ENCODE measurements at places on chromosomes 2 and 18.

- no peak for DNase-seq
These were observed 93.6 kb downstream of the SCN9A start for GRCh38 chr2:166282154-166282553.

- no peak for DNase-seq
These were observed 109.6 kb downstream of the PRELID3A start for GRCh38 chr18:12517142-12517825.

DNA sequence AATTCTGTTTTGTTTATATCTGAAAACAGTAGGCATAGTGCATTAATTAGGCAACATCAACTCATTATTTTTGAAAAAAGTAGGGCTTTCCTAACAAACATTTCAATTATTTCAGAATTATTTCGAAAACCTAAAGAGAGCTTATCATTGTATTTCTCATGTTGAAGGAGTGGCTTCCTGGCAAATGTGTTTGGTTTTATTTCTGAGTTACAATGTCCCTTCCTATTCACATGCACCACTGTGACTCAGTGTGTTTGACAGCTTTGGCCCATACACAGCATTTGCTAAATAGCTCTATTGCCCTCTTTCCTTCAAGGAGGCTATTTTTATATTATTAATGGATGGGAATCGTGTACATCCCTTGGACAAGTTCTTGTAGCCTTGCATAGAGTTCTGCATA, 205.9 kb downstream of the PTGR3 start:
- DNase-seq, result peak; percentile 2

DNA sequence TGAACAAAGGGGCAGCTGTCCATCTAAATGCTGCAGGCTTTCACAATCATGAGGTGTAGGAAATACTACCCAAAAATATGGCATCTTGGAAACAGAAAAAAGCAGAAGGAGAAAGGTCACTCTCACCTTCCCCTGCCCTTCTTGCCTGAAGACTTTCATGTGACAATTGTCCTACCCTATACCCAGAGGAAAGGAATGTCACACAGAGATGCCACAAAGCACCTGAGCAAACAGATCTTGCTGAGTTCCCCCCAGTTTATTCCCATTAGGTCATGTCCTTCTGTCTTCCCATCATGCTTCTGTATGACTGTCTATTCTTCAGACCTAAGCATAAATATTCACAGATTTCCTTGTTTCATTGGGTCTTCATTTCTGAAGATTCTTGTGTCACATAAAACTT, 116.6 kb upstream of the MSH6 start:
- no peak for DNase-seq

DNA sequence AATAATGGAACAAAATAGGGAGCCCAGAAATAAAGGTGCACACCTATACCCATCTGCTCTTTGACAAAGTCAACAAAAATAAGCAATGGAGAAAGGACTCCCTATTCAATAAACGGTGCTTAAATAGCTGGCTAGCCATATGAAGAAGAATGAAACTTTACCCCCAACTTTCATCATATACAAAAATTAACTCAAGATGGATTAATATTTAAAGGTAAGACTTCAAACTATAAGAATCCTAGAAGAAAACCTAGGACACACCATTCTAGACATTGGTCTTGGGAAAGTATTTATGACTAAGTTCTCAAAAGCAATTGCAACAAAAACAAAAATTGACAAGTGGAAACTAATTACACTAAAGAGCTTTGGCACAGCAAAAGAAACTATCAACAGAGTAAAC, 139.1 kb downstream of the DNAH7 start:
- no peak for DNase-seq

DNA sequence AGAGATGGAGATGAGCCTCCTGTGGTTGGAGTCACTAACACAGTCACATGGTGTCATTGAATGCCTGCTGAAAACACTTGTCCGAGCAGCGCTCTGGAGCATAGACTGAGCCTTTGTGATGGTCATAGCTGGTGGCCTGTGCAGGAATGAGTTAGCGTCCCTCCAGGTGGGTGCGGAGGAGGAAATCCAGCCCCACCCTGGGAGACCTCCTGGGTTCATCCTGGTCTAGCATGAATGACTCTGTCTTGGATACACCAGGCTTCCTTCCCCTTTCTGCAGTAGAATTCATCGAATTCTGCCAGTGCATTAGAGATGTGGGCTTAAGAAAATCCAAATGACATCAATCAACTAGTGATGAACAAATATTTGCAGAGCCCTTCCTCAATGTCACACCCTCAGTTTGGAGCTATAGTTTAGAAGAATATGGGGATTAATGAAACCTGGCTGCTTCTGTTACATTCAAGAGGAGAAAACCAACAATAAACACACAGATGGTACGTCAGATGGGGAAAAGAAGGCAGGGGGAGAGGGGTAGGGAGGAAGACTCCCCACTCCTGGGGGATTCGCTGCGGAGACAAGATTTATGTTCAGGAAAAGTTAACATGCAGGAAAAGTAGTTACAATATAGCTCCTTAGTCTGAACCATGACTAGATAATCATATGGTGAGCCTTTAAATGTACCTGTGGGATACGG, 136.7 kb downstream of the DDX1 start:
- no peak for DNase-seq

DNA sequence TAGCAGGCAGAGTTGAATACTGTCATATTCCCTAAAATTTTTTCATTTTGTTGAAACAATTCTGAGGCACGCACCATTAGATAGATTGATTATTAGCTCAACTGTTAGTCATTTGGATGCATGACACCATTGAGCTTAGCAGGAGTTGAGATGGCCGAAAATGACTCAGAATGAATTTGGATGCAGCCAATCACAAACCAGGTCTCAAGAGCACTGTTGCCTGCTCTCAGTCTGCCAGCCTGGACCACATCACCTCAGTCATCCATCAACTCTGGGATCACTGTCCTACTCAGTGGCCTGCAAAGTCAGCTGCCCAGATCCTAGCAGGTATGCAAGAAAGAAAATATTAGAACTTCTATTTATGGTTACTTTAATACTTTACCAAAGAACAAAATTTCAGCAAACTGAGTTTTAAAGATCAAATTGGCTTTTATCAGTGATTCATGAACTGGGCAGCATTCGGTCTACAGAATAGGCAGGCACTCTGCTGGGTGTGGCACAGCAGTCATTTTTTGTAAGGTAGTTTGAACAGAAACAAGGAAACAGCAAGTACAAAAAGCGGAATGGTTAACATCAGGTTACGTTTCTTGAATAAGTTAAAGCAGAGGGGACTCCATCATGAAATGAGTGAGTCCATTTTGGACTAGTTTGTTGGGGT, 152.7 kb upstream of the ARHGAP28 start:
- no peak for DNase-seq

GRCh38 chr2:99670768-99671734, 181.2 kb upstream of the REV1 start:
- DNase-seq, result no peak

DNA sequence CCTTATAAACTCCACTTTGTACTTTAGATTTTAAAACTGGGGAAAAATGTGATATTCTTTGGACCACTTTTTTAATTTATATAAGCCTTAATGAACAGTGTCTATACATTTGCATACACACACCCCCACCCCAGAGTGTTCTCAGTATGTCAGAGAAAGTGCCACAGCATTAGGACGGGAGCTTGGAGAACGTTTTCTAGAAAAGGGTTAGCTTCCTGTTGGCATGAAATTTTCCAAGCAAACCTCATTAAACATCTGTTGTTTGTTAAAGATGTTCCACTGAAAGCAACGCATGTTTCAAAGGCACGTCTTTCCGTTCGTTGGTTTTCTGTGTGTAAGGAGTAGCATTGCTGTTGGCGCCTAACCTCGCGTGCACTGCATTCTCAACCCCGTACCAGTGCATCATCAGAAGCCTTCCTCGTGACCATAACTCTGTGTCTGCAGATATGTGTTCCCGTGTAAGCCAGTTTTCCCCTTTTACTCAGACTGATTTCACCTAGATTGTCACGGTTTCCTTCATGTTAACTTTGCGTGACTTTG, 228.5 kb downstream of the ALPK2 start:
- peak; percentile 85 for DNase-seq

- DNase-seq, result peak; percentile 43
These were observed 139.6 kb downstream of the TWIST2 start for GRCh38 chr2:238987352-238987981.

DNA sequence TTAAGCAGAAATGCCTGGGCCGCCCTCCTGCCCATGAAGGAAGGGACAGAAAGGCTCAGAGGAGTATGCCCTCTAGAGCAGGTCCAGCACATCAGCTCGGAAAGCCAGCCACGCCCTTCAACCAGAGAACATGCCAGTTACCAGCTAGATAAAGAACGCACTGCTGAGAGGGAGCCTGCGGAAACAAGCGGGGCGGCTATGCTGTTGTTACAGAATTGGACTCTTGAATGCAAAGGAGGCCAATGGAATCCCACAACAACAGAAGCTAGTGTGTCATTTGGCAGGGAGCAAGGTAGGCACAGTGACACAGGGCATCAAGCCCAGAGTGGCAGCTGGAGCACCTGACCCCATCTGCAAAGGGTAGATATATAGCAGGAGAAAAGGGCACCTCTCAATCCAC, 242.9 kb upstream of the ID2 start:
- no peak for DNase-seq

DNA sequence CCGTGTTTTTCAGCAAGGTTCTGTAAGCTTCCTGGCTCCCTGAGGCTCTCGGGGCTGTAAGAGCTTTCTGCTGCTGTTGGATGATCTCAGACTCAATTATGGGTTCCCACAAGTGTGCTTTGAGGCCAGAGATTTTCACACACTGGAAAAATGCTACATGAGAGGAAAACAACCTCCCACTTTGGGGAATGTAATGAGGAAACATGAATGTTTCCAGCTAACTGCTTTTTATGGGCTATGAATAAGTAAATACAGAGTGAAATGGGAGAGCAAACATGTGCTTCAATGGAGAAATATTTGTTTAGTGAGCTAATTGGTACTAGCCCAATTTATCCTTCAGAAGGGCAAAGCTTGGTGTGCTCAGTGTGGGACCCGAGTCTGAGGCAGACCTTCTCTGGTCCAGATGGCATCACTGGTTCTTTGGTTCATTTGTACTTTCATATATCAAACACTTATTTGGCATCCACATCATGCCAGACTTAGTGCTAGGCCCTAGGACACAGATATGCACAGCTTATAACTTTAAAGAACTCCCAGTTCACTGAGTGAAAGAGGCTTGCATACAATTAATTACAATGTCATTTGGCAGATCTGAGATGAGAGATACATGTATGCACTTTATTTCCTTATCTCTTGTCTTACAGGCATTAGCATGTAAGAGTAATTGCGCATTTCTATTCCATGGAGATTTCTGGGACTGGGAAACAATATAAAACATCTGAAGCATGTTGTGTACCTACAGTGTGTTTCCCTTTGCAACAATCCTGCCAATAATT, 248.8 kb downstream of the RDH14 start:
- DNase-seq, result peak; percentile 82

GRCh38 chr2:65081232-65081685, 25.0 kb downstream of the CEP68 start:
- peak; percentile 30 for DNase-seq

GRCh38 chr2:177474998-177475397, 82.4 kb downstream of the AGPS start:
- DNase-seq, result peak; percentile 27

GRCh38 chr2:230821261-230821990, 43.3 kb upstream of the ITM2C start:
- DNase-seq, result no peak

- DNase-seq, result no peak
These were observed 608.0 kb downstream of the SUCLG1 start for GRCh38 chr2:83851066-83851465.

DNA sequence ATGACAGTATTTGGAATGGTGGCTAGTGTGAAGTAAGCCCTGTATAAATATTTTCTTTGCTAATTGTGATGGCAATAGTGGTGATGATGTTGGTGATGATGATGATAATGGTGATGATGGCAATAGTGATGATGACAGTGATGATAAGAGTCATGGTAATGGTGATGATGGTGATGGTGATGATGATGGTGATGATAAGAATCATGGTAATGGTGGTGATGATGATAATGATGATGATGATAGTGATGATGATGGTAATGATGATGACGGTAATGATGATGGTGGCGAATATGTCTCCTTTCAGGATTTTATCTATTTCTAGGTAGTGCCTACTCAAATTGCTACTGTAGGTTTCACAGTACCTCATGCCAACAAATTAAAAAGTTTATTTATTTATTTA, 205.4 kb downstream of the GALR1 start:
- DNase-seq, result no peak

GRCh38 chr2:2762913-2763312, 431.8 kb upstream of the MYT1L start:
- no peak for DNase-seq

- peak; percentile 19 for DNase-seq
These were observed 5.8 kb upstream of the ANTXR1 start for GRCh38 chr2:69007169-69007568.

DNA sequence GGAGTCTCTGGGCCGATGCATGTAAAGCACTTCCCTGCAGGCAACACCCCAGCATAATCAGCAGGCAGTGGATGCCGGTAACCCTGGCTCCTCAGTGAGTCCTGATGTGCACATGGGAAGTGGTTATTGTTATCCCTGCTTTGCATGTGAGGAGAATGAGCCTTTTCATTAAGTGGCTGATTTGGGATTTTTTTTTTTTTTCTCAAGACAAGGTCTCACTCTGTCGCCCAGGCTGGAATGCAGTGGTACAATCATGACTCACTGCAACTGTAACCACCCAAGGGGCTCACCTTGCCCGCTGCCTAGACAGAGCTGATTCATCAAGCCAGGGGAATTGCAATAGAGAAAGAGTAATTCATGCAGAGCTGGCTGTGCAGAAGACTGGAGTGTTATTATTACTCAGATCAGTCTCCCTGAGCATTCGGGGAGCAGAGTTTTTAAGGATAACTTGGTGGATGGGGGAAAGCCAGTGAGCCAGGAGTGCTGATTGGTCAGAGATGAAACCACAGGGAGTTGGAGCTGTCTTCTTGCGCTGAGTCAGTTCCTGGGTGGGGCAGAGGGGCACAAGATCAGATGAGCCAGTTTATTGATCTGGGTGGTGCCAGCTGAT, 95.4 kb downstream of the SOCS6 start:
- peak; percentile 90 for DNase-seq

DNA sequence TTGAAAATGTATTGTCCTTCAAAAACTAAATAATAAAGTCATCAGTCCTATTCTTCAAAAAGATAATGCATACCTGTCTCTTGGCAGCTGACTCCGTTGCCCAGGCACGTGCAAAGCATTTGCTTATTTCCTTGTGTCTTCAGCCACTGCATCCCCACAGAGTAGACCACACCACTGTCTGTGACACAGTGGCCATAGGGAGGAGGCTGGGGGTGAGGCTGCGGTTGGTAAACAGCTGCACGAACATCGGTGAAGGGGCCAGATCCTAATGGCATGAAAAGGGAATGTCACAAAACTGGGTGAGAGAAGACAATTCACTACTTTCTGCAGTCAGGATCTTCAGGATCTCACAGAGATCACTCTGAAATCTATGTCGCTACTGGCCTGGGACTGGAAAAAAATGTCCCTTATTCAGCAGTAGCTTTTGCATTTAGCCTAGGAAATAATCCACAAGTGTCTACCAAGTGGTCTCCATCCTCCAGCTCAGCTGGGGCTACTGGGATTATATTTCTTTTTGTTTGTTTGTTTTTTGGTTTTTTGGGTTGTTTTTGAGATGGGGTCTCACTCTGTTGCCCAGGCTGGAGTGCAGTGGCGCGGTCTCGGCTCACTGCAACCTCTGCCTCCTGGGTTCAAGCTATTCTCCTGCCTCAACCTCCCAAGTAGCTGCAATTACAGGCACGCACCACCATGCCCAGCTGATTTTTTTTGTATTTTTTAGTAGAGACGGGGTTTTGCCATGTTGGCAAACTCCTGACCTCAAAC, 10.7 kb downstream of the FN1 start:
- peak; percentile 44 for DNase-seq
